ENCODE measurements at places on chromosomes 16 and 17. TPM values are rescaled to one million over a fixed set of nuclear protein-coding genes. Genes with fewer than 3 reads are reported as not detected.

The MYCBPAP gene
- 2.3 TPM for total RNA-seq

The CACNG5 gene
- total RNA-seq: not detected

The KRTAP1-1 gene
- not detected for total RNA-seq

The MT1A gene
- total RNA-seq: 5.3 TPM

The SRRM2 gene
- 43.9 TPM for total RNA-seq

The TRIM47 gene
- total RNA-seq: 18.2 TPM

The MATCAP1 gene
- total RNA-seq: 28.4 TPM

The SOX15 gene
- total RNA-seq: 0.50 TPM

The WNK4 gene
- total RNA-seq: under 0.01 TPM

DNA sequence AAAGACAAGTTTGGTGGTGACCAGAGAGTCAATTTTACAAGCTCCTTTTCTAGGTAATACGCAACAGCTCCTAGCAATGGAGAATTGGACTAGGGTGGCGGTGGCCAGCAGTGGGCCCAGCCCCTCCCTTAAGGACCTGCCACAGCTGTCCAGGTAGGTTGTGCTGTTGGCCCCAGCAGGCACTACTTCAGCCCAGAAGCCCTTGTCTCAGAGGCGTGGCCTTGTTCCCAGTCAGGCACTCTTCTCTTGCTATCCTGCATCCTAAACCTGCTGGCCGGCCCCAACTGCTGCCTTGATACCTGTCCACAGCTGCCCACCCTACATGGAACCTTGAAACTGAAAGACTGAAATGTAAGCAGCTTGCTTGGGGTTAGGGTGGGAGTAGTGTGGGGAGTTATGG is 989 bp upstream of the GALK1 start:
- no peak for DNase-seq

DNA sequence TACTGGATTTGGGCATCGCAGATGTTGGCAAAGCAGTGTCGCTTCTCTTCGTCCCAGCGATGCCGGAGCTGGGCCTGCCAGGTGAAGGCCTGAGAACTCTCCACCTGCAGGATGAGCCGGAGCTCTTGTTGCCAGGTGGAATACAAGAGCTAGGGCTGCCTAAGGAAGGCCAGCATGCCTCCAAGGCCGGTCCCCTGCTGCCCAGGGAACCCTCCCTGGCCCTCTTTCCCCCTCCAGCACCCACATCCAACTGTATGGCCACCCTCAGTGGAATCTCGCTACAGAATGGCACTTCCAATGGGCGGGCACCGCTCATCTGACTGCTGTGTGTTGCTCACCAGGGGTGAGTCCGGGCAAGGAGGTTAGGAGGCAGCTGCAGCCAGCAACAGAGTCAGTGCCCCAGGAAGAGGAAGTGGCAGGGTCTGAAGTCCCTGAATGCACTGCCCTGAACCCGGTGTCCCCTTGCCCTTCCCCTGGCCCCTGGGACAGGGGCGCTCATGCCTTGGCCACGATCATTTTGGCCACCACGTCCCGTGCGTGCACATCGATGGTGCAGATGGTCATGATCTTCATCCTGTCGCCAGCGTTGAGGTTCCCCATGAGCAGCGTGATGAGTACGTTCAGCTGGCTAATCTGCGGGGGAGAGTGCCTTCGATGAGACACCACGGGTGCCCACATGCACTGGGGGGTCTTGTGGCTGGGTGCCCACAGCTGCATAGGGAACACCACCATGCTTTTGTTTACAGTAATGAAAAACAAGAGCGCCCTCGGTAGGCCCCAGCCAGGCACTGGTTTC is 75.8 kb downstream of the DNAH17 start:
- no peak for DNase-seq

- no peak for DNase-seq
Measured at GRCh38 chr17:77498791-77499698, 358.3 kb downstream of the SEC14L1 start.

DNA sequence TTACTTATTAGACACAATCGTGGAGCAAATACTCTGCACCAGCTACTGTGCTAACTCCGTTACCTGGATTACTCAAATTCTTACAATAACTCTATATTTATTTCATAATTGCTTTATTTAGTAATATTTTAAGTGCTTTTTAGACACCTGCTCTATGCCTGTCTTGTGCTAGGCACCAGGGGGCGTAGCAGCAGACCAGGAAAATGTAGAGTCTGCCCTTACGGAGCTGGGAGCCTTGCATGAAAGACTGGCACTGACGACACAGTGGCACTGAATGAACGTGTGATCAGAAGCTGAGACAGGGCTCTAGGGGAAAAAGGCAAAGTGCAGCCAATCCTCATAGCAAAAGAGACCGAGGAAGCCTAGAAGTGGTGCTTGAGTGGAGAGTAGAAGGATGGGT is 486.5 kb downstream of the CDH13 start:
- peak; percentile 34 for DNase-seq

DNA sequence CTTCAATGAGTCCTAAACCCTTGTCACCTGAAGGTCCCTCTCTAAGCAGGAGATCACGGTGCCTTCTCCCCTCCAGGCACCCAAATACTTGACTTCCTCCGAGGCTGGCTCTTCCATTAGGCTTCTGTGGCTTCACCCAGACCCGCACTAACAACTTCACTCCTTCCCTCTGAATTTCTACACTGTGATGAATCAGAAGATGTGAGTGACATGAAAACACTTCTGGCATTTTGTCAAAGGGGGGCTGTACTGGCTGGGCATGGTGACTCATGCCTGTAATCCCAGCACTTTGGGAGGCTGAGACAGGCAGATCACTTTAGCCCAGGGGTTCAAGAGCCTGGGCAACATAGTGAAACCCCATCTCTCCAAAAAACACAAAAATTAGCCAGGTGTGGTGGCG is 72.6 kb upstream of the CNEP1R1 start:
- peak; percentile 18 for DNase-seq

DNA sequence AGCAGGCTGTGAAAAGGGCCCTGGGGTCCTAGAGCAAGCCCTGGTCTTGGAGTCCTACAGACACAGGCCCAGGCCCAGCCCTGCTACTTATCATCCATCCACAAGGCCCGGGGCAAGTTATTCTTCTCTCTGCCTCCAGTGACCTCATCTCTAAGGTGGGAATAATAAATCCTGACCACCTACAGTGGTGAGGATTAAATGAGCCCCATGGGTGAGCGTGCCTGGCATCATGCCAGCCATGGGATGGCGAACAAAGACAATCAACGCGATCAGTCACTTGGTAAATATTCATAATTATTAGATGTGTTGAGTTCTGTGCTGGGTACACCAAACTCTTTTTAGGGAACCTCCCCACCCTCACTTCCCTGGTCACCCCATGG is 5.5 kb downstream of the KRT15 start:
- DNase-seq: no peak

DNA sequence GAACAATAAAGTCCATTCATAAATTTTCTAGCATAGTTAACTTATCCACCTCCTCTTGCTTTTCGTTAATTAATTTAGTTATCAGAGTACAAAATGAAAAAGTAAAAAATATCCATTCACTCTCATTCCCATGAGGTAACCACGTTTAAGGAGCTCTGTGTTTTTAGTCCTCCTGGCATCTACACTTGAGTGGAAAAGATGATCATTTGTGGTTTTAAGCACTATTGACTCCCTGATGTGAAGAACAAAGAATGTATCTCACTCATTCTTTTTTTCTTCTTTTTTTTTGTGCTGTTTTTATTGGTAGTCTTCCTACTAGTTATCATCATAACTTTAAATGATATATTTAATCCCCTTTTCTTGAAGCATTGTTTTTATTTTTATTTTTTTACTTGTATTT is 26.1 kb downstream of the QPRT start:
- peak; percentile 47 for DNase-seq

DNA sequence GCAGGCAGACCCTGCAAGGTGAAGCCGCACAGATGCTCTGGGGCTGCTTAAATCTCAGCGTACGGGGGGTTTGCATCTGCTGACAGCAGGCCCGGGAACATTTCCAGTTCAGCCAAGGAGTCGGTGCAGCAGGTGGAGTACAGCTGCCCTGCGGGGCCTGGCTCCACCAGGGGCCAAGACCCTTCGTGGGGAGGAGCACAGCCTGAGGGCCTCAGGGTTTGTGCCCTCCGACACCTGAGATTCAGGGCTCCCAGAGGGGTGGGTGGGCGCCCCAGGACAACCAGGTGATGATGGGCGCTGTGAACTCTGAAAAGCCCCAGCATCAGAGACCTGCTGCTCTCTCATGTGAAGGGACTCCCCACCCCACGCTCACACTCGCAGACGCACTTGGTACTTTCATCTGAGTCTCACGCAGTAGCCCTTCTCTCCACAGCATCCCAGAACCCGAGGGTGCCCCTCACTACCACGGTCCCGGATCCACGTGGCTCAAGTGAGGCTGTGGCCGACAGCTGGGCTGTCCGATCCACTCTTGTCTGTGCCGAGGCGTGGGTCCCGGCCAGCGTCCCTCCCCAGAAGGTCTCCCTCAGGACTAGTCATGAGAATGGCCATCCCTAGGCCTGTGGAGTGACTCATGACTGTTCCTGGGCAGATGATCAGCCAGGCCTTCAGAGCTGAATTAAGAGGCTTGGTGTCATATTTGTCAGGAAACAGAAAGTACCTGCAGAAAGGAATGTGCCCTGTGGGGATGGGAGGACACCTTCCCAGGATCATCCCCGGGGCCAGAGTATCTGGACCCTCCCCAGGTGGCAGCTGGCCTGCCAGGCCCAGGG is 29.6 kb downstream of the ACSF3 start:
- no peak for DNase-seq

DNA sequence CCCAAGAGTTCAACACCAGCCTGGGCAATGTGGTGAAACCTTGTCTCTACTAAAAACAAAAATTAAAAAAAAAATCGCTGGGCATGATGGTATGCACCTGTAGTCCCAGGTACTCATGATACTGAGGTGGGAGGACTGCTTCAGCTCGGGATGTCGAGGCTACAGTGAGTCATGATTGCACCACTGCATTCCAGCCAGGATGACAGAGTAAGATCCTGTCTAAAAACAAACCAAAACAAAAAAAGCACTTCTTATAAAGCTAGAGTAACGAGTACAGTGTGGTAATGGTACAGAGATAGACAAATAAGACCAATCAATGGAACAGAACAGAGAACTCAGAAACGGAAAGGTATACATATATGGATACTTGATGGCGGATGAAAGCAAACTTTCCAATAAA is 4.4 kb downstream of the NSMCE1 start:
- peak; percentile 85 for DNase-seq

GRCh38 chr17:7020894-7021664 is 1.8 kb upstream of the BCL6B start:
- DNase-seq: no peak

- peak; percentile 84 for DNase-seq
Measured at GRCh38 chr16:15811481-15812400, 45.1 kb downstream of the MYH11 start.

DNA sequence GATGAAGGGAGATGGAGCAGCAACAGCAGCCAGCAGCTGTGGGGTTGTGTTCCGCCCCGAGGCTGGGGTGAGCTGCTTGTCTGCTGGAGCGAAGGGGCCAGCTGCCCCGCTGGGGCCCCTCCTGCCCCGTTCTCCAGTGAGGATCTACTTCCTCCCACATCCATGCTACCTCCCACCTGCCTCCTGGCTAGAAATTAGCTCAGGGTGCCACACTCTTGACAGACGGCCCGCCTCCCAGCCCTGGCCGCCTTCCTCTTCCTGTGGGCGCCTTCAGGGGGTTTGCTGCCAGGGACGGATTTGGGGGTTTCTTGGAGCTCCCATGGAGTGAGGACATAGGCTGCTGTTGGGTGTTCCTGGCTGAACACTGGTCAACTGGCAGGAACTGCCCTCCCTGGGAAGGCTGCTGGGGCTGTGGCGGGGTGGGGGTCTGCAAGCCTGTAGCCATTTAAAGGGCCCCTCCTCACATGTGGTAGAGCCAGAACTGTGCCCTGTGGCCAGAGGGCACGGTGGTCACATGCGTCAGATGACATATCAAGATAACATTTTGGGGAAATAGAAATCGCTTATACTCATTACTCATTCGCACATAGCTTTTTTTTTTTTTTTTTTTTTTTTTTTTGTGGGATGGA is 13.1 kb downstream of the TBC1D24 start:
- no peak for DNase-seq

DNA sequence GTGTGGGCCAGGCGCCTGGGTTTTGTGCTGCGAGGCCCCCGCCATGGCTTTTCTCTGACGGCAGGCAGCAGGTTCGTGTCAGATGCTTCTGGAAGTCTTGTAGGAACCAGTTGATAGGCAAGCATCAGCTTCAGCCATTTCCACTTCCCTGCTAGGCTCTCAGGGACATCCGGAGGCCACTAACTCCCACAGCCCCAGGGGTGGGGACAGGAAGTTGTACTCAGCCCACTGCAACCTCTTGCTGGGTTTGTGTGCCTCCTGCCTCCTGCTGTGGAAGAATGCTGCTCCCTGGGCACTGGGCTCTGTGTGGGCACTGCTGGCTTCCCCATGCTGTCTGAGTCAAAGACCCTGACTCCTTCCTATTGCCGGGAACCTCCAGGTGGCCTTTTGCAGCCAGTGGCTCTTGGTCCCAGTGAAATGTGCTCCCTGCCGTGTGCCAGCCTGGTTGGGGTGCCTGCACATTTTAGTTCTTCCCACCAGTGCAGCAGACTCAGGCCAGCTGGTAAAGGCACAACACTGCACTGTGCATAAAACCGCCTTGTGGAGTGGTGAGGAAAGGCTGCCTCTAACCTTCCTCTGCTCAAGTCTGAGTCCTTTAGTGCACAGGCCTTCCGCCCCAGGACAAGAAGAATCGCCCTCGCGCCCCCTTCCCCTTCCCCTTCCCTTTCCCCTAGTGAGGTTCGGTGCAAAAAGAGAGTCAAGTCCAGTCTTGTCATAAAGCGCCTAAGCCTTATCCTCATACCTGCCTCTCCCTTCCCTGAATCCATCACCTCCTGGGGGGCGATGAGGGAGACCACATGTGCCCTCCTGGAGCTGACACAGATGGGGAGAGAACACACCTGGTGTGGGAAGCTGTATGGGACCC is 16.6 kb downstream of the LDHD start:
- DNase-seq: no peak

DNA sequence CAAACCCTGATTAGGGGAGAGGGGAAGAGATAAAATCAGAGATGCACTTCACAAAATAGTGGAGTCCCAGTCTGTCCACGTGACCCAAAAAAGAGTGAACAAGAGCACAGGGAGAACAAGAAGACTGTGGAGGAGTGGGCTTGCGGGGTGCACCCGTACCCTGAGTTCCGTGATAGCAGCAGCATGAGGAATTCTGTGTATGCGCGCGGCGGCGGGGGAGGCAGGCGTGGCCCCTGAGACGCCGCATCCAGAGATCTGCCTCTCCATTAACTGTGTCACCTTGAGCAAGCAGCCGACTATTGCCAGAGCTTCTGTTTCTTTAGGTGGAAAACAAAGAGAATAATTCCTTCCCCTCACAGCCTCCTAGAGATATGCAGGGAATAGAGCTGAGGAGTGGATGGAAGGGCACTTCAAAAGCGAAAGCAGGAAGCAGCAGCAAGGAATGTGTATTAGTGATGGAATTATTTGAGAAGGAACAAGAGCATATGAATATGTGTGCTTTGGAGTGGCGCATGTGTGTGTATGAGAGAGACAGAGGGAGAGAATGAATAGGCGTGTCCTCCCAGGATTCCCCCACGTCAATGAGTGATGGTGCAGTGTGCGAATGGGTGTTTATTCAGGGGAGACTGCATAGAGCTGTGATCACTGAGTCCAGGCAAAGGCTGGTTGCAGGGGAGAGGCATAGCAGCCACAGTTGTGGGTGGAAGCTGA is 10.4 kb upstream of the SOX9 start:
- no peak for DNase-seq

- DNase-seq: peak; percentile 90
Measured at GRCh38 chr16:85234310-85235204, 122.3 kb upstream of the CIBAR2 start.

- no peak for DNase-seq
Measured at GRCh38 chr16:11679941-11680911, 12.0 kb downstream of the SNN start.

- peak; percentile 91 for DNase-seq
Measured at GRCh38 chr17:50151041-50151936, 812 bp upstream of the PPP1R9B start.

GRCh38 chr17:49469831-49470810 is 25.0 kb upstream of the NGFR start:
- peak; percentile 35 for DNase-seq

Data from fibroblast of lung (primary cell).